ENCODE measurements at places on chromosomes 2 and 18.

DNA sequence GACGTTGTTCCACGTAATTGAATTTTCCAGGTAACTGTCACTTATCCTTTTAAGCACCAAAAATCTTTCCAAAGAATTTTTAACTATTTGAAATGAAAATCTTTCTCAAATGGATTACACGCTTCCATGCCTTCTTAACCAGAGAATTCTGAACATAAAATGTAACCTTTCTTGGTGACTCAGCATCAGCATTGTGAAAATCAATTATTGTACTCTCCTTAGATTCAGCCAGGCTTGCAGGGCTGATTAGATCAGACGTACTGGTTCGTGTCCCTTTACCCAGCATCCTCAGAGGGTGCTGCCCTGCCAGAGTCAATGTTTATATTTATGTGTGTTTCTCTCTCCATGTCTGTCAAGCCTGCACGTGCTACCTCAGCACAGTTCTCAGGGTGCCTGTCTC is 623.9 kb downstream of the CNTNAP5 start:
- DNase-seq = no peak

GRCh38 chr2:206780671-206781070 is 15.3 kb downstream of the FASTKD2 start:
- no peak for DNase-seq

DNA sequence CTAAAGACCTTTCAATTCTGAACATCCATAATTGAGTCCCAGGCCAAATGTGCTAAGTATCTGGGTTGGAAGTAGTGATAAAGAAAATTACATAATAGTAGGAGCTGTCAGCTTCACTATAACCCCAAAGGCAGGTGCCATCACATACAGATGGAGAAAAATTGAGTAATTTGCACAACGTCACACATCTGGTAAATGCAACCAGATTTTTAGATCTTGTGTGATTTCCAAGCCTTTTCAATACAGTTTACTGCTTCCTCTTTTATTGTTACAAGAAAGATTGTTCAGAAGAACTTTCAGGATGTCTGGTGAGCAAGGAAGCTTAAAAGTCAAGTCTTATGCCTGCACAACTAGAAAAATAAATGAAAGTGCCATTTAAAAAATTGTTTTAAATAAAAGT is 62.3 kb downstream of the UBE2E3 start:
- DNase-seq = no peak

GRCh38 chr18:69580107-69580506 is 179.4 kb downstream of the DOK6 start:
- no peak for DNase-seq

GRCh38 chr2:3403587-3404334 is 24.3 kb downstream of the TRAPPC12 start:
- no peak for DNase-seq
